ENCODE measurements at places on chromosomes 12 and 14.

GRCh38 chr12:68487721-68488309 lies 122.9 kb upstream of the RAP1B start:
- DNase-seq = no peak

DNA sequence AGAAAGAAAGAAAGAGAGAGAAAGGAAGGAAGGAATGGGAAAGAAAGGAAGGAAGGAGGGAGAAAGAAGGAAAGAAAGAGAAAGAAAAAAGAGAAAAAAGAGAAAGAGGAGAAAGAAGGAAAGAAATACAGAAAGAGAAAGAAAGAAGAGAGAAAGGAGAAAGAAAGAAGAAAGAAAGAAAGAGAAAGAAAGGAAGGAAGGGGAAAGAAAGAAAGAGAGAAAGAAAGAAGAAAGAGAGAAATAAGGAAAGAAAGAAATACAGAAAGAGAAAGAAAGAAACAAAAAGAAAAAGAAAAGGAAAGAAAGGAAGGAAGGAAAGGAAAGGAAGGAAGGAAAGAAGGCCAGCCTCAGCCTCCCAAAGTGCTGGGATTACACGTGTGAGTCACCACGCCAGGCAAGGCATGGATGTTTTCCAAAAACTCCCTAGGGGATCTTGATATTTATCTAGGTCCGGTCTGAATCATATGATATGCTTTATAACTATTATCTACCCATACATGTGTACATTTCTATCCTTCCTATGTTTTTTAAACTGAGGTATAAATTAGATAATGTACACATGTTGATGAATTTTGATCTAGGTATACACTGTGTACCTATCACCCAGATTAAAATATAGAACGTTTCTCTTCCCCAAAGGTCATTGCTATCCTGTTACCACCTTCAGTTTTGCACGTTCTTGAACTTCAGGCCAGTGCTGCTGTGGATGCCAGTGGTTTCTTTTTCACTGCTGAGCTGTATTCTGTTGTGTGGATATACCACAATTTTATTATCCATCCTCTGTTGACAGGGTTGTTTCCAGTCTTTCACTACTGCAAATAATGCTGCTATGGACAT lies 177.9 kb downstream of the RBM19 start:
- DNase-seq = no peak

DNA sequence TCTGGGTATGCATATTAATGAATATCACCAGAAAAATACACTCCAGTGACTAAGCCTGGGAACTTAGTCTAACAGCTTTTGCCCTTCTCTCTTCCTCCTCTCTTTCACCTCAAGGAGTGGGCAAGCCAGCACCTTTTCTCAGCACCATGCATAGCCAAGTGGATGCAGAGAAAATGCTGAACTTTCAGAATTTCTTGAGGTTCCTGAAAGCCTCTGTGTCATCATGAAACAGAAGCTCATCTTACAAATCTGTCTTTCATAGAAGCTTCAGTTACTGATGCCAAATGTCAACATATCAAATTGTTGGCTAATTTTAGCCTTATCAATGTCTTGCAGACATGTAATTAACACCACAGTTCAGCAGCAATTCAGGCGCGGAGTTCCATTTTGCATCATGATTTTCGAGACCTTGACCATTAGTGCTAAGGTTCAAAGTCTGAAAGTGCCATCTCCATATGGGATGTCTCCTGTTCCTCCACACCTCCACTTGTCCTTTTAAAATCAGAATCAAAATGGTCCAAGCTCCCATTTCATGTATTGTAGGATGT lies 51.1 kb upstream of the RPH3A start:
- no peak for DNase-seq

GRCh38 chr14:22885975-22886374 lies 3.0 kb downstream of the REM2 start:
- no peak for DNase-seq

- DNase-seq = no peak
These were observed 164.6 kb downstream of the MSRB3 start for GRCh38 chr12:65443038-65443437.

- DNase-seq = no peak
These were observed 657.5 kb upstream of the TBX3 start for GRCh38 chr12:115341442-115341841.

DNA sequence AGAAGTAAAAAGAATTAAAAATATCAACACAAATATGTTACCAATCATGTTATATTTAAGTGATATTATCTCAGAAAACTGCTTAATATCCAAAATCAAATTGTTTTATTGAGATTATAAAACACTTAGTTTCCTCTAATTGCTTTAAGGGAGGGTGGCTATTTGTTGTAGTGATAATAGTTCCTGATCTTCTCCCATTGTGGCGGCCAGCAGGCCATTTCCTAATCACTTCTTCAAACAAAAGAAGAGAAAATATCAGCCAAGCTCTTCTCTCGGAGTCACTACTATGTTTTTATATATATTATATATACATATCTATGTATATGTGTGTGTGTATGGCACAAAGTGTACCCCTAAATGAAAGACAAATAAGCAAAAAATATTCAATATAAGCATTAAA lies 31.5 kb downstream of the ERO1A start:
- no peak for DNase-seq

GRCh38 chr12:104297477-104298113 lies 5.9 kb upstream of the EID3 start:
- no peak for DNase-seq

GRCh38 chr14:105986894-105987284 lies 460.5 kb downstream of the TMEM121 start:
- DNase-seq = no peak

GRCh38 chr12:32043928-32044549 lies 62.6 kb upstream of the BICD1 start:
- DNase-seq = no peak

GRCh38 chr12:22396253-22396652 lies 61.7 kb upstream of the ST8SIA1 start:
- DNase-seq = no peak

DNA sequence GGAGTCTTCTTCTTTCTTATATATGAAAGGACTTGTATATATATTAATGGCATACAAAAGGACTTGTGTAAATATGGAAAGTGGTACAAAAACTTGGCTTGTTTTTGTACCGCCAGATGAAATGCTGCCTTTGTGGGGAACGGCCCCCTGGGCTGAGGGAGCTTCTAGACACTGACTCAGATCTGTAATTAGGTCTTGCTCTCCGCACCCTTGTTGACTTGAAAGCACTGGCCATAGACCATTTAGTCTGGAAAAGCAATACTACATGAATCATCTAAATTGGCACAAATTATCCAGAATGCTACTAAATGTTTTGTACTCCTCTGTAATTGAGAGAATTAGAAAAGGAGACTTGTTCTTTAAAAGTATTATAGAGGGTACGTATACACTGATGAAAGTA lies 399.9 kb upstream of the RGS6 start:
- DNase-seq = no peak

- no peak for DNase-seq
These were observed 79.1 kb upstream of the SSTR1 start for GRCh38 chr14:38128640-38129039.

- no peak for DNase-seq
These were observed 22.7 kb upstream of the TMPO start for GRCh38 chr12:98492580-98493140.

DNA sequence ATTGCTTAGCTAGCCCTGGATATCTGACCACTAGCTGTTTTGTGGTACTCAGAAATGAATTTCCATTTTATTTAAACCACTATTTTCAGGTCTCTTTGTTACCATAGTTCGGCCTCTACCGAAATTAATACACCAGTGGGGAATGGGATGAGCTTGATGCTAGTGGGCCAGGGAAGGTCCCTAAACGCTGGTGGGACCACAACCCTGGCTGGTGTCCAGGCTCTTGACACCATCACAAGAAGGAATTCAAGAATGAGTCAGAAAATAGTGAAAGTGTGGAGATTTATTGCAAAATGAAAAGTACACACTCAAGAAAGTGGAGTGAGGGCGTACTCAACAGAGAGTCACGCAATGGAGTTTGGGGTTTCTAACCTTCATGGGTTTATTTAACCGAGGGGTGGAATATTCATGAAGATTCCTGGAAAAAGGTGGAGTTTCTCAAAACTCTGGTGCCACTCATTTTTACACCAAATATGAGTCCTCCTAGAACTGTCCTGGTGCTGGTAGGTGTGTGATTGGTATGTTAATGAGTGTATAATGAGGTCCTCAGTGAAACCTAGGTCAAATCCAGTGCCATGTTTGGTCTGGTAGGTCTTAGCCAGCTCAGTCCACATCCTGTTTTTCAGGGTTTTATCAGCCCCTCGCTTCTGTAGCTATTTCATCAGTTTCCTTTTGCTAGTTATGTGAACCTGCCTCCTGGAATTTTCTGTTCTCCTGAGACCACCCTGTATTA lies 38.9 kb upstream of the LRP6 start:
- no peak for DNase-seq

GRCh38 chr14:36880276-36880675 lies 218.6 kb downstream of the PAX9 start:
- no peak for DNase-seq

DNA sequence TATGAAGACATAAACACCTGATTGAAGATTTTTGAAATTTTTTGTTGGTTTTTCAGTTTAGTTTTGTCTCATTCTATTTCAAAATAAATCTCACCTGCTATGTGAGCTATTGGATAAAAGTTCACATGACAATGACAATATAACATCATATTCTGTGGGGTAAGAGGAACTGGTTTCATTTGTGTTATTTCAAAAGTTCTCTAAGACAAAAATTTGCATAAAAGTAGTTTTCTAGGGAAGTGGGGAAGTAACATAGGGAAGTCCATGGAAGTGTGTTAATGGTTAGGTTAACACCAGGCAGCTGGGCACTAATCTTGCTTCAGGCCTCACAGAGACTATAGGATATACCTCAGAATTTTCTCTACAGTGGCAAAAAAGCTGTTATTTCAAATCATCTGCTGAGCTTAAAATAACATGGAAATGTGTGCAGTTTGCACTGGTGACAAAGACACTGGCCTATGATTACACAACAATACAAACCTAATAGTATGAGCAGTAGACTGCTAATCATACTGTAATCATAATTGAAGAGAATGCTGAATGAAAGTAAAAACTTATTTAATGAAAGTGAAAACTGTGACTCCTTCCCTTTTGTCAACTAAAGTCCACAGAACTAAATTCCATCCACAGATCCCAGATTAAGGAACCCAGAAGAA lies 710.6 kb upstream of the TMEM132C start:
- no peak for DNase-seq

DNA sequence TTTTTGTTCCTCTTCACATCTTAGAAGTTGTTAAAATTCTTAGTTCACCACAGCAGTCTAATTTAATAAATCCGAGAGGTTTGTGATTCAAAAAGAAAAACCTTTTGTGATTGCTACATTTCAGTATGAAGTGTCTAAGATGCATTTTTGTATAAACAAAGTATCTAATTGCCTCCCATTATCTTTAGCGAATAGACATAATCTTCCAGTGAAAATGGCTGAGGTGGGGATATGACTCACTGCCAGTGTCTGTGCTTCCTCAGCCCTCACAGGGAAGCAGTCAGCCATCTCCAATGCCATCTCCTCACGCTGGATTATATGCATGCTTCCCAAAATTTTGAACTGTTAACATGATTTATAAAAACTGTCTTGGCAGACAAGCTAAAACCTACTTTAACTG lies 7.6 kb downstream of the GCH1 start:
- DNase-seq = no peak

DNA sequence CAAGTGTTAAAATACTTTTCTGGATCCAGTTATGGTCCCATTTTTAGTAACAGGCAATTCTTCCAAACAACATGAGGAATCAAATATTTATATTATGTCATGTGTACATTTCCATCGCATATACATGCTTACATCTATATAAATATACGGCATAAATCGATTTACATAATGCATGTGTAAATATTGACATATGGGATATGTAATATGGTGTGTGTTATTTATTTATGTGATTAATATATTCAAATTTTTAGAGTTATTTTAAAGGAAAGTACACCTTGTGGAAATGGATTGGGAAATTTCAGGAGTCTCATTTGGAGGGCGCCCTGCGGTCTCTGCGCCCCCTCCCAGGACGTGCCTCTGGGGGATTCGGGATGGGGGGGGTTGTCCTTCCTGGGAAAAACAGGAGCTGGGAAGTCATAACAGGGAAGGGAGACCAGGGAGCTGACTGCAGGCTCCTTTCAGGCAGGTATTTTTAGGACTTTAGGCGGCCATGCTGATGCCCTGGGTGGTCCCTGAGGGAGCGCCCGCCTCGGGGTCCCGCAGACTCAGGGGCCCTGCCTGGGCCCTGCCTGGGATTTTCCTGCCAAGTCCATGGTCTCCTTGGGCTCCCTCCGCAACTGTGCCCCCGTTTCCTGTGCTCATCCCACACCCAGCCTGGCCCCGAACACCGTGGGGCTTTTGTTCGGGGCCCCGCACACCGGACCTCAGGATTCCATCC lies 82.7 kb upstream of the SFSWAP start:
- no peak for DNase-seq

GRCh38 chr14:99203080-99203479 lies 68.9 kb downstream of the BCL11B start:
- DNase-seq = no peak

DNA sequence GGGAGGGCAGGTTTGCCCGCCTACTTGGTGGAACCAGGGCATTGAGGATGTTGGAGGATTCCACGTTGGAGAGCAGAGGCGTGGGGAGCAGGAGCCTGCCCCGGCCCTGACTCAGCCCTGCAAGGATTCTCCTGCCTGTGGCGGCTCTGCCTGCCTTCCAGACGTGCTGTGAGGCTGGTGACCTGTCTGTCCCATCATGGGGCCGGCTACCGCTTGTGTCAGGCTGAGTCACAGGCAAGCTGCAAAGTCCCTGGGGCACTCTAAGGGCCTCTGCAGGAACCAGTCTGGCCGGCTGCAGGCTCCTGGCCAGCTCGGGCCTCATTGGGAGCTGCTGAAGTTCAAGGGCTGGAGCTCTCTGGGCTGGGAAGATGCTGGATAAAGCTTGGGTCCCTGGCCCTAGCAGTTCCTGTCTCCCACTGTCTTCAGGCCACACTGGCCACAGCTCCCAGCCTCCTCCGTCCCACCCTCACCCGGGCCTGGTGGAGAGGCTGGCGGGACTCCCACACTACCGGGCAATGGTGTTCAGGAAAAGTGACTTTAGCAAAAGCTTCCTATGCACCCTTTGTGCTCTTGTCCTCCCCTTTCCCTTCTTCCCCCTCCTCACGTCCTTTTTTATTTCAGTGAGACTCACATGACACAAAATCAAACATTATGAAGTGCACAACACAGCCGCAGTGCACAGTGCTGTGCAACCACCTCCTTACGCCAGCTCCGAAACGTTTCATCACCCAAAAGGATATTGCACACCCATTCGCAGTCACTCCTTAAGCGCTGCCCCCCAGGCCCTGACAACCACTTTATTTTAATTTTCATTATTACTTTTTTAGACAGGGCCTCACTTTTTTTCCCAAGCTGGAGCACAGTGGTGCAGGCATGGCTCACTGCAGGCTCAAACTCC lies 22.0 kb upstream of the ULK1 start:
- DNase-seq = no peak

GRCh38 chr12:75816897-75817296 lies 214.7 kb downstream of the PHLDA1 start:
- DNase-seq = peak; percentile 11

- DNase-seq = no peak
These were observed 37.5 kb downstream of the GNG2 start for GRCh38 chr14:51897791-51898355.

- DNase-seq = no peak
These were observed 145.9 kb downstream of the PRKCH start for GRCh38 chr14:61467296-61467695.
